T-helper 2 cell (primary cell): ENCODE measurements at places on chromosomes 1 and 21.

DNA sequence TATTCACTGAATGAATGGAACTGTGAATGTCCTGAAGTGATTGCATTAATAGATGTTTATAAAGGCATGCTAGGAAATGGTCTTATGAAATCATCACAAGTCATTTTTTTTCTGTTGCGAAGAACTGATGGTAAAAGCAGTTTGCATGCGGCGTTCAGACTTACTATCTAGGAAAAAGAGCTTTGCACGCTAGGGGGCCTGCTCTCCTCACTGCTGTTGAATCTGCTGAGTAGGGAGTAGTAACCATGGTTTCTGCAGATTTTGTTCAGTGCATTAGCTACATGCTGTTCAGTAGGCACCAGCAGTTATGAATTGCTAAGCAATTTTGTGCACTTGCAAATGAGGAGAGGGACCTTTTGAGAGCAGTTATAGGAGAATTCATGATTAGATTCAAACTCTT lies 57.9 kb downstream of the CENPF start:
- no peak for DNase-seq

- no peak for DNase-seq
These were observed 18.0 kb downstream of the TGFB2 start for GRCh38 chr1:218363141-218363540.

DNA sequence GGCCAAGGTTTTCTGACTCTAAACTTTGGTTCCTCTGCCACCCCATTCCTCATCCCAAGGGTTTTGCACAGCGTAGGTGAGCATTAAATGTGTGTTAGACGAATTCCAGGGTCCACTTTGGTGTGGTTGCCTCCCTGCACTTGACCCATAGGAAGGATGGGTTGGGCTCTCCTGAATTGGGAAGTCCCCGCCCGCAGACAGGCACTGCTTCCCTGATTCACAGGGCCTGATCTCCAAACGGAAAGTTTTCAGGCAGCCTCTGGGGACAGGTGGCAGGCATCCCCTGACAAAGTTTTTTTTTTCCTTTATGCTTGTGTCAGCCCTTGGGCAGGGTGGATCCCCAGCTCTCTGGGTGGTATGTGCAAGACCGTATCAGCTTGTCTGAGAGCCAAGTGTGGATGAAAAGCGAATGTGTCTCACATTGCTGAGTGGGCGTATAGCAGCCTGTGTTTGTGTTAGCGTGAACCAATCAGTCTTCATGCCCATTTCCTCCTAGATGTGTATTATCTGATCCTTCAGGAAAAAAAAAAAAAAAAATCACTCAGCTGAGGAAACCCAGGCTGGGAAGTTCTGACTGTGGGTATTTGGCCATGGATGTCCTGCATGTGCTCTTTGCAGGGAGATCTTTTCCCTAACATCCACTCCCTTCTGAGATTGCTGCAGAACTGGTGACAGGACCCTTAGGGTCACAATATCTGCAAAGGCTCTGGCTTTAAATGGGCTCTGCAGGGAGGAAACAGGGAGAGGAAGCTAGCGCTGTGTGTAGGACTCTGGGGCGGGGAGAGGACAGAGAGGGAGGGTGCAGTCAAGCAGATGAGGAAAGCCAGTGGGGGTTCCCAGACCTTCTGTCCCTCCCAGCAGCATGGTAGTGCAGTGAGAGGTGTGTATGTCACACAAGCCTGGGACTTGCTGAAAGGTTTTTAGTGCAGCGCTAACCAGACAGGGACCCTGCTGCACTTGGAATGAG lies 42.2 kb upstream of the TRABD2B start:
- no peak for DNase-seq

- DNase-seq = no peak
These were observed 15.4 kb downstream of the PKP1 start for GRCh38 chr1:201298396-201299381.

- DNase-seq = no peak
These were observed 78.9 kb upstream of the F3 start for GRCh38 chr1:94620345-94621031.

GRCh38 chr1:166933633-166934032 lies 41.7 kb downstream of the ILDR2 start:
- no peak for DNase-seq

GRCh38 chr1:167936930-167937708 lies at the start of gene MPC2:
Gene MPC2 (minus strand): TSS chr1:167937072. CDS start chr1:167935841, 1,231 bp downstream.
- DNase-seq = peak; percentile 43

DNA sequence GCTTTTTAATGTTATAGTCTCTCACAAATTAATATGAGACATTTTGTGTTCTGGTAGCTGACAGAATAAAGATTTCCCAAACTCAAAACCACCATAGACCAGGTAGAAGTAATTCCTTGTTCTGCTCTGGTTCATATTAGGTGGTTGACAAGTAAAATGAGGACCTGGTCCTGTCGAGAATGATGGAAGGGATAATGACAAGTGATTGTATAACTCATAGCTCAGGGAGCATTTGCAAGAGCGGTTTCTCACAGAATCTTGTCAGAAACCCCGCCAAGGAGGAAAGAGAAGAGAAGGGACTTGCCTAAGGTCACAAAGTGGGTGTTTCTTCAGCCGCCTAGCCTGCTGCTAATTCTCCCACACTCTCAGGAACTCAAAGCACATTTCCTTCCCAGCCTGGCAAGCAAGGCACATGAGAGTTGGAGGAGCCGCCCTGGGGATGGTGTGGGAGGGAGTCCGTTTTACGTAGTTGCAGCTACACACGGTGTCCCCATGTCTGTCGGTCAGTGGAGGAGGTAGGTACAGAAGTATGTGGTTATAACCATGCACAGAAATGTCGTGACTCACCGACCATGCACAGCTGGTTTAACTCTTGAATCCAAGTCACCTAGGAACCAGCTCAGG lies 46.5 kb downstream of the SAMD13 start:
- DNase-seq = no peak

- no peak for DNase-seq
These were observed at the start of gene KANK4 for GRCh38 chr1:62318756-62319544. Gene KANK4 (minus strand): TSS chr1:62319434. CDS start chr1:62281564, 37,870 bp downstream.

DNA sequence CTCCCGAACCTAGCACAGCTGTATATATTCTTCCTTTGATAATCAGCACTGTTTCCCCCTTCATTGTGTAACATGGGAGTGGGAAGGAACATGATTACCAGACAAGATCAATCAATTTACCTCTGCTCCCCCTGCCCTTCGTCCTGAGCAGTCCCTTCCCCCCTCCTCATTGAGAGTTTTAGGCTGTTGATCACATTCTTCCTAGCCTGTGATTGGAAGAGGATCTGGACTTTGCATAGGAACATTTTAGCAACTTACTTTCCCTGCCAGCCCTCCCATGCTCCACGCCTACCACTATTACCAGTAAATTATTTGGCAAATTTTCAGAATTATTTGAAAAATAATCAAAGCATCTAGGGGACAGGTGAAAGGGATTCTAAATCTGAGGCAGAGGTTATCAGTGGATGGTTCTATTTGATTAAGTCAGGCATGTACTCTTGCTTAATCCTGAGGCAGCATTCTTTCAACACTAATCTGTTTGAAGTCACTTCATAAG lies 62.7 kb upstream of the ABCD3 start:
- no peak for DNase-seq

DNA sequence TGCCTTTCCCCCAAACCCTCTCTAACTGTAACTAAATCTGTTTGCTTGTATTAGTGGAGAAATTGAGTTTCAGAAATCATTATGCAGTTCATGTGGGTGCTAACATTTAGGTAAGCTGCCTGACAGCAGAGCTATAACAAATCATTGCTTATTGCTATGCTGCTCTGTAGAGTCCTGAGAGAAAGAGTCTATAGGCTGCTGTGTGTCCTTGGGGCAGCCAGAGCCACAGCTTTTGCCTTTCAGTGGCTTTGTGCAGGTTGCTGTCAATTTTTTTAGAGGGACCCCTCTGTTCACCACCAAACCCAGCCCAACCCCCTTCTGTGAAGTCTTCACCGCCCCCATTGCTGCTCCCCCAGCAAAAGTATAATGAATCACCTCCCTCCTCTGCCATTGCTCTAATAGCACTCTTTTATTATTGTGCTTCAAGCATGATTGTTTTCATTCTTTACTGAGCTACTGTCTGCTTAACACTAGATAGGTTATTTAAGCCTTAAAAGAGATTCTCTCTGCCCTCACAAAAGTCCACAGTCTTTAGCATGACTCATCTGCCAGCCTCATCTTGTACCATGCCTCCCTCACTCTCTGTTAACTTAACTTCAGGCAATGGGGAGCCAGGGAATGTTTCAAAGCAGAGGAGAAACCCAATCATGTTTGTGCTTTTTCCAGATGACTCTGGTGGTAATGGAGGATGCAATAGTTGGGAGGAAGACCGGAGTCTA lies 38.6 kb downstream of the DIRAS3 start:
- no peak for DNase-seq

DNA sequence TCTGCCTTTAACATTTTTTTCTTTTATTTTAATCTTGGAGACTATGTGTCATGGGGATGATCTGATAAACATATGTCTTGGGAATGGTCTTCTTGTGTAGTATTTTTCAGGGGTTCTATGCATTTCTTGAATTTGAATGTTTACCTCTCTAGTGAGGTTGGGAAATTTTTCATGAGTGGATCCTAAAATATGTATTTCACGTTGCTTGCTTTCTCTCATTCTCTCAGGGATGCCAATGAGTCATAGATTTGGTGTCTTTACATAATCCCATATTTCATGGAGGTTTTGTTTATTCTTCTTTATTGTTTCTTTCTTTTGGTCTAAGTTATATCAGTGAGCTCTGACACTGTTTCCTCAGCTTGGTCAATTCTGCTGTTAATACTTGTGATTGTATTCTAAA lies 1237.2 kb downstream of the PLA2G4A start:
- DNase-seq = no peak

- no peak for DNase-seq
These were observed 1133.7 kb upstream of the NCAM2 start for GRCh38 chr21:19864476-19864875.

- DNase-seq = no peak
These were observed 28.8 kb downstream of the SAMD13 start for GRCh38 chr1:84330125-84330984.

DNA sequence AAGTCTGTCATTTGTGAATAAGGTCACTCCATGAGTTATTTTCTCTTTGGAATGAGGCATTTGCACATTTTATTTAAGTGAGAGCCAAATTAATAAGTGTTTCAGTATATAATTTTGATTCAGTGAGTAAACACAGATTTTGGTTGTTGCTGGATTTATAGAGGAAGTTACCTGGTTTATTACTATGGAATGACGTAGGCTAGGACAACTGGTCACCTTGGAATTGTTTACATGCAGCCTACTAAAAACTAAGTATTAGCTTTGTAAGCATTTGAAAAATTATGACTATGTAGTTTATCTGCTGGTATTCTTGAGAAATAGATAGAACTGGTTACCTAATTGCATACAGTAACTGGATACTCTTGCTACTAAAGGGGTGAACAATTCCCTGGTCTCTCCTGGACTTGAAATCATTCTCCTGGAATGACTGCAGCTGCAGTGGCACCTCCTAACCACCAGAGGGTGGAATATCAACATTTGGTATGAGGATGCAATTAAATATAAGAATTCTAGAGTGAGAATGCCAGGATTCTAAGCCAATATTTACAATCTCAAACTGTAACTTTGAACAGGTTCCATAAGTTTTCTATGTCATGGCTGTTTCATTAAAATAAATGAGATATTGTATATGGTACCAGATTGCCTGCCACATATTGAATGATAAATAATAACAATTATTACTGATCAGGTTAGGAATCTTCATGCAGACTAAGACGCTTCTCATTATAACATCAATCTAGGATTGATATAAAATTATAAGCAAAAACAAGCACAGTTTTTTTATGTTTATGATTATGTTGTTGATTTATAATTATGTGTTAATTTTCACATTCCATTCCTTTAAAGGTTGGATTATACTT lies 3.5 kb upstream of the KRTAP27-1 start:
- no peak for DNase-seq

DNA sequence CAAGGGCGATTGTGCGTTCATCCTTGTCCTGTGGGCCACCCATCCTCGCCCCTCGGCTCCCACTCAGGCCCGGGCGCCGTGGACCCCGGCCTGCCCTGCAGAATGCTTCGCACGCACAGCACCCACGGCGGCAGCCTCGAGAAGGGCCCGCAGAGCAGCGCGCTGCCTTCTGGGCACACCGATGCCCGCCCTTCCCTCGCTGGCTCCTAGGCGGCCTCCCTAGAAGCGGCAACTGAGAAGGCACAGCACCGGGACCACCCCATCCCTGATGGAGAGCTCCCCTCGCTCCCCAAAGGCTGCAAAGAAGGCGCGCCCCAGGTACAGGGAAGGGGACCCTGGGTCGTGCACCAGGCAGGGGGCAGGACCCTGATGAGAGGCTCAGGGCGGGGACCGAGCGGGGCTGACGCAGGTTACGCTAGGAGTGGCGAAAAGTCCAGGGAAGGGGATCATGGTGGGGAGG lies 971 bp downstream of the CAPZB start:
- DNase-seq = no peak

DNA sequence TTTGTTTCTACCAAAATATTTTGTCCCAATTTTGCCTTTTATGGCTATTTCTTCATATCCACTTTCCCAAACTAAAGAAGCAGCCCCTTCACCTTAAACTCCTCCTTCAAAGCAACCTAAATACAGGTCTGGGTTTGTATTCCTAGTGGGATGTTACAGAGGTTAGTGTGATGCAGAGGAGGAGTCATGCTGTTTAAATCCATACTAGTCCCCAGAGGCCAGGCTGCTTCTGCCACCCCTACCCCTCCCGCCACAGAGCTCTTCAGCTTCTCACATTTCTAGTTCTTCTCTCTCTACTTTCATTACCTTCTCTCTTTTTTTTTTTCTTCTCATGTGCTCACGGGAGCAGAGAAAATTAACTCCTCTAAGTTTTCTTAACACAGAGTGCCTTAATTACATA lies 29.3 kb downstream of the SELL start:
- no peak for DNase-seq

GRCh38 chr1:8194481-8195227 lies 123.3 kb upstream of the SLC45A1 start:
- DNase-seq = no peak

DNA sequence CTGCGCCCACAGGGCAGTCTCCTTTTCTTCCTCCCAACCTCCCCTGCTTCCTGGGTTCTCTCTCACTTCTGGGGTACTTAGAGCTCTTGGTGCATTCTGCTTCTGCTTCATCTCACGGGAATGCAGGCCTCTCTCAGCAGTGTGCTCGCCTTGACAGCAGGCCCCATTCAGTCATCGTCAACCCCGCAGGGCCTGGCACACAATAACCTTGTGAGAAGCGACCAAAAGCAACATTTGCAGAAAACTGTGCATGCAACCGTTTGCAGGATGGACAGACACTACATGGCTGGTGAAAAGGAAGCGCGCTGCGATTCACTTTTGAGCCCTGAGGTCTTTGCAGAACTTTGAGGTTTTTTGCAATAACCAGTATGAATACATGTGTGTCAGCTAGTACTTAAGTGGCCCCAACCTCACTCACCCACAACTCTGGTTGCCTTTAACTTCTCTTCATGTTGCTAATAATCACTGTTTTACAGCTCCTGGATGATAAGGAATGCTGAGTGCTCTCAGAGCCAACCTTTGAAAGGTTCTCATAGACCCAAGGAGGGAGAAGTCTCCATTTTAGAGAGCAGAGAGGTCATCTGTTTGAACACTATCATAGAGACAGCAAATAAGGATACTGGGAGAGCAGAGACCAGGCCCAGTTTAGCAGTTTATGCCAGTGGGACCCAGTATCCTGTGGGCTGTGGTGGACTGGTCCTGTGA lies 2.5 kb upstream of the CD160 start:
- no peak for DNase-seq
